ENCODE measurements at places on chromosomes 7 and 10.
A peak's percentile ranks its signal among the peaks of the same experiment; 100 is the strongest.

DNA sequence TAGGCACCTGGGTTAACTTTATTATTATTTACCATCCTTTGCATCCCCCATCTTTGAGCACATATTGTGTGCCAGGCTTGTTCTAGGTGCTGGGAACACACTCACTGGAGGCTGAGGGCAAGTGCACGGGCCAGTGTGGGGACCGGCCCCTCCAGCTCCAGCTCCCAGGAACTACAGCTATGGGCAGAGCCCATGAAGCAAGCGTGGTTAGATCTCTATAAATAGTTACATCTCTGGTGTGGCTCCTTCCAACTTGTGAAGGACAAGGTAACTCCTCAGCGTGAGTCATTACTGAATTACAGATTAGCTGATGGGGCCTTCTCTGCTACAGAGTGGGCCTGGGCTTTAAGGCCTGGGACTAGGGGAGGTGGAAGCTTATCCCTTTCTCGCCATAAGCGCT is 583.5 kb downstream of the SDK1 start:
- DNase-seq: no peak

- no peak for DNase-seq
These were observed 51.2 kb downstream of the INSYN2A start for GRCh38 chr10:127145173-127145572.

GRCh38 chr7:106031300-106032035 is 68.4 kb downstream of the CDHR3 start:
- peak; percentile 88 for DNase-seq

DNA sequence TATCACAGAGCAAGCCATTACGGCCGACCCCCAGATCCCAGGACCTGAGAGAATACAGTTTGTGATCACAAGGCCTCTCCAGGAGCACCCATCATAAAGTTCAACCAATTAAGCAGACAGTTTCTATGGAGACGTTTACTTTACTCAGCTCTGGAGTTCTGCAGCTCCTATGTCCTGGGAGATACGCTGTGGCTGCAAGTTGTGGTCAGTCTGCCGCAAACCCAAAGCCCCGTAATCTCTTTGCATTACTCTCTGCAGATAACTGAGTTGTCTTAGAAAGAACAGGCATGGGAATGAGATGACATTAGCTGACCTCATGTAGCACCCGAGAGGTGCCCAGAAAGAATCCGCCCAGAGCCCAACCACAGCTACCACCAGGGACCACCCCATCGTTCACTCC is 305.1 kb downstream of the FGFR2 start:
- no peak for DNase-seq

- DNase-seq: no peak
These were observed 40.6 kb downstream of the GHRHR start for GRCh38 chr7:31004393-31004792.

DNA sequence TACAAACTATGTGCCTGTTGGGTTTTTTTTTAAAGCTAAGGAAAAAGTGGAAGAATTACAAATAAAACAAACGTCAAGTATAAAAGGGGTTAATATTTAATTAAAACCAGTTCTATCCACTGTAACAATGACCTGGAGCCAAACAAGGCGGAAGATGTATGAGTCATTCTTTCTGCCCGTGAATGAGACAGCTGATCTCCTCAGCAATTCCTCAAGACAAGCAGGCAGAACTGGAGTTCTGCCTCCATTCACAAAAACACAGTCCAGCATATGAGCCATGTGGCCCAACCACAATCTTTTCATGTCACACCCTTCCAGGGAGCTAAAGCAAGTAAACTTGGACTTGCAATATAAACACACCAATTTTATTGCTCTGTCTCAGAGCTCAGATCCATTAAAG is 8.4 kb downstream of the ETV1 start:
- DNase-seq: peak; percentile 13
